ENCODE measurements at places on chromosomes 7 and 10. TPM values are rescaled to one million over a fixed set of nuclear protein-coding genes. Genes with fewer than 3 reads are reported as not detected.

NOC3L gene
- total RNA-seq = 31.0 TPM

ADARB2 gene
- 0.99 TPM for total RNA-seq

- no peak for DNase-seq
These were observed 282.5 kb downstream of the PRPF18 start for GRCh38 chr10:13869295-13869664.

DNA sequence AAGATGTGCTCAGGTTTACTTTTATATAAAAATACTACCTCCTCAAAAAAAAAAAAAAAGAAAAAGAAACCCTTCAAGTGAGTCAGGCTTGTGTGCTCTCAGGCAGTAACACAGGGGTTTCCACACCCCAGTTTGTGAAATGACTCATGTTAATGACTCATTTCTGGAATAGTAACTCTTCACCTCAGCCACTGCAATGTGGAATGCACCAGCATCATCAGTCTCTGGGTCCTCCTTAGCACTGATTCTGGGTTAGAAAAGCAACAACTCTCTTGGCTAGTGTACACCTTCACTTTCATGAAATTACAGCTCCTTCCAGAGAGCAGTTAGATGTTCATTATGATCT, 110.6 kb downstream of the EMX2 start:
- no peak for DNase-seq

GRCh38 chr7:28435732-28436378, 23.5 kb downstream of the CREB5 start:
- DNase-seq = no peak

Measured in neural progenitor cell (in vitro differentiated cells).